Inflammatory macrophage treated with lipopolysaccharide for 1 hour (primary cell): ENCODE measurements at places on chromosomes 6 and 20.

- DNase-seq, result peak; percentile 14
Observed at GRCh38 chr20:19701429-19701828, 56.6 kb upstream of the RIN2 start.

GRCh38 chr6:28117386-28118050 lies 6.9 kb upstream of the ZSCAN16 start:
- no peak for DNase-seq

DNA sequence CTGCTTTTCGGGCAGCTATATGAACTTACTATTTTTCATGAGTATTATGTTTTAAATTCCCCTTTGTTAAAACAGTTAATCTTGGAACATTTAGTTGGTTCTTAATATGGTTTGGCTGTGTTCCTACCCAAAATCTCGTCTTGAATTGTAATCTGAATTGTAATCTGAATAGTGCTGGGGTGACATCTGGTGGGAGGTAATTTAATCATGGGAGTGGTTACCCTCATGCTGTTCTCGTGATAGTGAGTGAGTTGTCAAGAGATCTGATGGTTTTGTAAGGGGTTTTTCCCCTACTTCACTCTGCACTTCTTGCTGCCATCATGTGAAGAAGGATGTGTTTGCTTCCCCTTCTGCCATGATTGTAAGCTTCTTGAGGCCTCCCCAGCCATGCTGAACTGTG lies 305.4 kb upstream of the MAP3K7 start:
- DNase-seq, result no peak

GRCh38 chr6:85945459-85946185 lies 302.9 kb upstream of the SYNCRIP start:
- DNase-seq, result no peak

- DNase-seq, result no peak
Observed at GRCh38 chr6:147895272-147895671, 386.8 kb downstream of the SAMD5 start.

- no peak for DNase-seq
Observed at GRCh38 chr6:163298079-163298830, 116.3 kb upstream of the QKI start.

DNA sequence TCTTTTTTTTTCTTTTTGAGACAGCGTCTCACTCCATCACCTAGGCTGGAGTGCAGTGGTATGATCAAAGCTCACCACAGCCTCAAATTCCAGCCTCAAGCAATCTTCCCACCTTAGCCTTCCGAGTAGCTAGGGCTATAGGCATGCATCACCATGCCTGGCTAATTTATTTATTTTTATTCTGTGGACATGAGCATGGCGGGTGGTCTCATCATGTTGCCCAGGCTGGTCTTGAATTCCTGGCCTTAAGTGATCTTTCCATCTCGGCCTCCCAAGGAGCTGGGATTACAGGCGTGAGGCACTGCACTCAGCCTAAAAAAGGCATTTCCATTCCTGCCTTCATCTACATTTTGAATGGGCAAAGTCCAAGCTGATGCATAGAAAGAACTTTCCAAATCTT lies 56.2 kb upstream of the BEND3 start:
- no peak for DNase-seq
